ENCODE measurements at places on chromosomes 5 and 9.

- DNase-seq = no peak
These were observed 102.3 kb downstream of the ENC1 start for GRCh38 chr5:74538206-74538661.

GRCh38 chr5:134825212-134825611 is 20.6 kb upstream of the C5orf24 start:
- DNase-seq = no peak

- no peak for DNase-seq
These were observed 46.5 kb downstream of the CEMIP2 start for GRCh38 chr9:71721855-71722254.

- no peak for DNase-seq
These were observed 351.1 kb downstream of the ZSWIM6 start for GRCh38 chr5:61683148-61683547.

DNA sequence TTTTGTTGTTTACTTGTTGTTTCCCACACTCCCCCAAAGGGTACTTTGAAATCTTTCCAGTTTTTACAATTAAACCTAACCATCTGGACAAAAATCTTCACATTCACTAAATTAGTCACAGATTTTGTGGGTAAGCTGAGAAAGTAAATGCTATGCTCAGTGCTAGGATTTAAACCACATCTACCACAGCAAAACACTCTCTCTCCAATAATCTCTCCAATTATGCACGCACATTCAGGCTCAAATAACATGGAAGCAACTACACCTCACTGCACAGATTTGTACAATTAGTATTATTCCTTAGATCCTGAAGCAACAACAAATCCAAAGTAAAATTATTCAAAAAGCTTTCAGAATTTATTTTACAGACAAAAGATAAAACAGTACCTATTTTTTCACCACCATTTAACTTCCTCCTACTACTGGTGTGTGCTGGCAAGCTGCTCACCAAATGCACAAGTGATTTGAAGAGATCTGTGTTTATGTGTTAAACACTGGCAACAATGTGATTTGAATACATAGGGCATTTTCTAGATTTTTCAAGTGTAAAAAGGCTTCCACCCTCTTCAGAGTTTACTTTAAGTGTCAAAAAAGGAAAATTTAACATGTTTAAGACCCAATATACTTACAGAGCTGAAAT is 16.6 kb downstream of the ZNF608 start:
- DNase-seq = no peak

- no peak for DNase-seq
These were observed 26.6 kb downstream of the ERAP2 start for GRCh38 chr5:96902876-96903275.

DNA sequence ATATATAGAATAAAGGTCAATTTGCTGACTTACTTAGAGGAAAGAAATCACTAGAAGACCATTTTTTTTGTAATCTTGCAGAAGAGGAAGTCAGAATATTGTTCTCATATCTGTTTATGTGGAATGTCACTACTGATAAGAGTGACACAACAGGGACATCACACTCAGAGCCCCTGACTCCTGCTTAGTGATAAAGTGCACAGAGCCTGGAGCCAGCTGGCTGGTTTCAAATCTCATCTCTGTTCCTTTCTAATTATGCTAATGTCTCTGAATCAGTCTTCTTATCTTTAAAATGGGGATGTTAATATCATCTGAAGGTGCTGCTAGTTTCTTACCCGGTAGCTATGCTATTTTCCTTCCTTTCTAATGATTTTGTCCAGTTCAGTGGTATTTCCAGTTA is 58.6 kb upstream of the LIFR start:
- no peak for DNase-seq

DNA sequence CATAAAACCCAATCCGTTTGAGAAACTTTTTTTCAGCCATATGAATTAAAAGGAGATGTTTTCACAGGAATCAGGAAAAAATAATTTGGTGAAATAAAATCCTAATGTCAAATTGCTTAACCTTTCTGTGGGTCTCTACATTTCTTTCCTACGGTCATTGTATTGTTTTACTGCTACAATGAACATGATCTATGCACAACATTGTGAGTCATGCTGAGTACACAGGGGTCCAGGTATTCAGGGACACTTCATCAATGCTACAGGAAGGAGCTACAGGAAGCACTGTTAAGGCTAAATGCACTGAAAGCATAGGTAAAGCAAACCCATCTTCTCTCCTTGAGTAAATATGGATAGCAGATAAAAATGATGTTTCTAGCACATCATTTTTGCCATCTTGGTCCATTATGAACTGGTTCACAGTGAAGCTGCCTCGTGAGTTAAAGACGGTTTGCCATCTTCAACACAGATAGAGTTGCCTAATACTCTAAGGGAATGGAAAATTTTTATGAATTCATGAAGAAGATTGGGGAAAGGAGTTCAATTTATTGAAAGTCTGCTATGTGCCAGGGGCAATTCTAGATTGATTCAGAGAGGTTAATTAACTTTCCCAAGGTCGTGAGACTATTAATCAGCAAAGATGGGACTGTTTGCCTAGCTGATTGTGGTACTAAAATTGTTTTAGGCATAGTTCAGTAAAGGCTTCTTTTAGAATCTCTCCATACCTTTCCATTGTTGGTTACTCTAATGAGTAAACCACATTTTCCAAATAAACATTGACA is 85.5 kb downstream of the DIRAS2 start:
- DNase-seq = no peak

DNA sequence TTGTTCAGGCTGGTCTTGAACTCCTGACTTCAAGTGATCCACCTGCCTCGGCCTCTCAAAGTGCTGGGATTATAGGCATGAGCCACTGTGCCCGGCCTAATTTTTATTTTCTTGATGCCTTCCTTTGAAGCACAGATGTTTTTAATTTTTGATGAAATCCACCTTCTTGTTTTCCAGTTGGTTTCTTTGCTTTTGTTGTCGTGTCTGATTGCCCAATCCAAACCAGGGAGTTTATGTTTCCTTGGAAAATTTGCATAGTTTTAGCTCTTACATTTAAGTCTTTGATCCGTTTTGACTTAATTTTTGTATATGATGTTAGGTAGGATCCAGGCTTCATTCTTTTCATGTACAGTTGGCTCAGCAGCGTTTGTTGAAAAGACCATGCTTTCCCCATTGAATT is 15.2 kb downstream of the EHMT1 start:
- no peak for DNase-seq

- no peak for DNase-seq
These were observed 58.0 kb upstream of the RPL26L1 start for GRCh38 chr5:172901012-172901780.

GRCh38 chr5:143197260-143197656 is 206.2 kb downstream of the NR3C1 start:
- DNase-seq = no peak

DNA sequence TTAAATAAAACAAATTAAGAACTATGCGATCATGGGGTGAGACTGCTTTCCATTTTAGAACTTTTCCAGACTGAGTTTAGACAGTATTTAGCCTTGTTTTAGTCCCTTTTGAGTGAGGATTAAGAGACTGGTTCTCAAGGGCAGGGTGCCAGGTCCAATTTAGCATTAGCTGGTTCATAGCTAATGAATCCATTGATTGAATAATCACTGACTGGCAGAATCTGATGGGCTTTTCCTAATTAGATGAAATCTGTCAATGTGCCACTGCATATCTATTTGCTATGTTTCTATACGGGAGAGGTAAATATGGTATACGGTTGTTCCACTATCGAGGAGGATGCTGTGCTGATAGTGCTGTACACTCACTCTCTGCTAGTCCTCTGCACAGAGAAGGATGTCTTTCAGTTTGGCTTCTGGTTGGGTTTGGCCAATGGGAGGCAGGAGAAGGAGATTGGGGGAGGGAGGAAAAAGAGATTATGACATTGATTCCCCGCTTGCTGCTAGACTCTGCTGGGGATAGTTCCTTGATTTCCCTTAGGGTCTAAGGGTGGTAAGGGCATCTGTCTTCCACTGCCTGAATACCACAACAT is 496.6 kb downstream of the CTNND2 start:
- no peak for DNase-seq

- no peak for DNase-seq
These were observed 280.6 kb downstream of the NR2F1-AS1 start for GRCh38 chr5:93300309-93300923.

All from stimulated activated CD8-positive, alpha-beta memory T cell treated with anti-CD3 and anti-CD28 coated beads, Interleukin-4, amount 100 ng/mL, for 4 hours (primary cell).